DMS153 (cell line): ENCODE measurements at places on chromosomes 16 and 17.

DNA sequence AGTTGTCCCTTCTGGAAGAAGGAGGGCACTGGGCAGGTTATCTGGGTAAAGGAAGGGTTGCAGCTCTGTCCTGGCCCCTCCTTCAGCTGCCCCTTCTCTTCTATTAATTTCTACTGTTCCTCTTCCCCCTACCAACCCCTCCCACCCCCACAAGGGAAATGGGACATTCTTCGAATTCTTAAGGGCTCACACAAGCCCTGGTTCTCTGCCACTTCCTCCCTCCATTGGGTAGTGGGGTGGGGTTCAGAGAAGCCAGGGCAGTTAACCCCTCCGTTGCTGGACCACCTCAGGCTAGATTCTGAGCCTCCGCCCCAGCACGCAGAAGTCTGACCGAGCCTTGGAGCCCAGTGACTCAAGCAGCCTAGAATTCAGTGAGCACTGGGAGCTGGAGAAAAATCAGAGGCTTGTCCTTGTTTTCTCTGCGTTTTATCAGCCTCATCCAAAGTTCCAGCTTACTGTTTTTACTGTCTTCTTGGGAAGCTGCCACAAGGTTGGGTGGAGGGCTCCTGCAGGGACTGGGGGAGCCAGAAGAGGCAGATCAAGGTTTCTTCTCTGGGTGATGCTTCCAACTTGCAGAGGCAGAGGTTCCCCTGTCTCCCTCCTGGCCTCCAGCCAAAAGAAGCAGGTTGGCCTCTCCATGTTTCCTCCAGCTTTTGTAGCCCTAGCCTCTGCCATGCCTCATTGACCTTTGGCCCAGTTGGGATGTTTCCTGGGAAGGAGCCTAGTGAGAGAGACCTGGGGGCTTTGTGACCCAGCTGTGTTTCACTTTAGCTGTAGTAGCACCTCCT is 10.2 kb downstream of the LASP1 start:
- DNase-seq: no peak

GRCh38 chr16:80997139-80997798 is 9.4 kb downstream of the CMC2 start:
- no peak for DNase-seq

GRCh38 chr17:36089888-36090836 is at the start of gene CCL3:
TSS of gene CCL3 (minus strand) at chr17:36090143. CDS start at chr17:36090058, 85 bp downstream.
- DNase-seq: no peak

- DNase-seq: no peak
Measured at GRCh38 chr17:81309859-81310839, 15.0 kb upstream of the SLC38A10 start.

DNA sequence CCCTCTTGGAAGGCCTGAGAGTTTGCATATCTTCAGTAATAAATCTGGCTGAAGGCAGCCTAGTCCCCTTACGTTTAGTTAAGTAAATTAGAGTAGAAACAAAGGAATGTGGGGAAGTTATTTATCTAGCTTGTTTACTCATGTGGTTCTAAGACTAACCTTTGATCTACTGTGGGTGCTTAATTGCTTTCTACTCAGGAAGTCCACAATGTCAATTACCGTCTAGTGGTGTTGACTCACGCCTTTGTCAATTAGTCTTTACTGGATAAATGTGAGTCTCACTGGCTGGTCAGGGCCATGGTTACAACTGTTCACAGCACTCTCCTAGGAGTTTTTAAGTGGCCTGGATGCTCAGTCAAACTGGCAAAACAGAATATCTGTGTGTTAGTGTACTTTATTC is 2338.4 kb downstream of the TP53TG3F start:
- DNase-seq: peak; percentile 24

DNA sequence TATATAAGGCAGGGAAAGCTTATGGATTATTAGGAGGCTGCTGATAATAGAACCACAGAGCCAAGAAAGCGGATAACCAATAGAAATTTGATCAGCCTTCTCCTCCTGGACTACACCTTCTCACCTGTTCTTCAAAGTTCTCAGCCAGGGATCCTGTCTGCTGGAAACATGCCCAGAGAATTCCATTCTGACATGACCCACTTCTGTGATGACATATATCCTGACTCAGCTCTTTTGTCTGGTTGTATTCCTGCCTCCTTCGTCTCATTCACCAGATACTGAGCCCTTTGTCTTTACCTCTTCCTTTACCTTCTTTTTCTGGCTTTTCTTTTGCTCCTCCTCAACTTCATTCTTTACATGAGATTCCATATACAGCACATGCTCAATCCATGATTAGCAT is 576.1 kb downstream of the CDH11 start:
- DNase-seq: no peak

DNA sequence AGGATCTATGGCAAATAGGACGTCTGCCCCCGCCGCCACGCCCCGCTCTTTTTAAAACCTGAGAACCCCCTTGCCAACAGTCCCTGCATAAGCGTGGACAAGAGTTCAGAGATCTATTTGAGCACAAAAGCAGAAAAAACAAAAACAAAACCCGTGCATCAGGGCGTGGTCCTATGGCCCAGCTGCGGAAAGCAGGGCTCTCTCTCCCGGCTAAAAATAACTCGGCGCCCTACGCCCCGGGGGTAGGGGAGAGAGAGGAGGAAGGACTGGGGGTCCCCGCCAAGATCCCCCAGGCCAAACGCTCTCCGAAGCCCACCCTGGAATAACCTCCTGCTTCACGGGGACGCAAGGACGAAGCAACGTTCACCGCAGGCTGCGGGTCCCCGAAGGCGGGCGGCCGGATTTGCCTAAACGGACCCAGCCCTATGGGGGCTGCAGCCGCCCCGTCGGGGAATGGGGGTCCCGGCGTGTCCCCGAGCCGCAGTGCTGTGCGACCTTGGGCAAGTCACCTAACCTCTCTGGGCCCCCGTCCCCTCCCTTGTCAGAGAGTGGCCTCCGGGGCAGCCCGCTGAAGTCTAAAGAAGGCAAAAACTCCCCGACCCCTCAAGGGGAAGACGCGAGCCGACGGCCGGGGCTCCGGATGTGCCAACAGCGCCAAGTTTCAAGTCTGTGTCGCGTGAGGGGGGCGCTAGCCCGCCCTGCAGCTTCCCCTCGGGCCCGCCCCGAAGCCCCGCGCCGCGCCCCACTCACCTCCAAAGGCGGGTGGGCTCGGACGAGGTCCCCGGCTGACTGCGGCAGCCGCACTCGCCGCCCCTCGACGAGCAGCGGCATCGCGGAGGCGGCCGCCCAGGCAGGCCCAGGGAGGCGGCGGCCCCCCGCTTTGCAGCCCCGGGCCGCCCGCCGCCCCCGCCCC is 477 bp downstream of the NTAN1 start:
- peak; percentile 48 for DNase-seq

GRCh38 chr16:75485230-75486013 is 9.8 kb downstream of the CHST6 start:
- no peak for DNase-seq

DNA sequence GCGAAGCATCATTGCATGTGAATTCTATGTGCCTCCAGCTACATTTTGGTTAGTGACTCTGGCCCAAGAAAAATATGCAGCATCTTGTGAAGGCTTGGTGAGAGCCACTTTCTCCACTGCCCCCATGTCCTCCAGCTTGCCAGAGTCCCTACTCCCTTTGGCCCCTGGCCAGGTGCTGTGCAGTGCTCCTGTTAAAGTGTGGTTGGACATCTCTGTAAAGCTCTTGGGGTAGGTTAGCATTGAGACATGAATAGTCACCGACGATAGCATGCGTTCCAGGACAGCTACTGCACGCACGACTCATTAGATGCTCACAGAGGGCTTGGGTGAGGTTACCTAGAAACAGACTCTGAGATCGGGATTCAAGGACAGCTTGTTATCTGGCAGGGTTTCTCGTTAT is 48.6 kb downstream of the FOXL1 start:
- no peak for DNase-seq

DNA sequence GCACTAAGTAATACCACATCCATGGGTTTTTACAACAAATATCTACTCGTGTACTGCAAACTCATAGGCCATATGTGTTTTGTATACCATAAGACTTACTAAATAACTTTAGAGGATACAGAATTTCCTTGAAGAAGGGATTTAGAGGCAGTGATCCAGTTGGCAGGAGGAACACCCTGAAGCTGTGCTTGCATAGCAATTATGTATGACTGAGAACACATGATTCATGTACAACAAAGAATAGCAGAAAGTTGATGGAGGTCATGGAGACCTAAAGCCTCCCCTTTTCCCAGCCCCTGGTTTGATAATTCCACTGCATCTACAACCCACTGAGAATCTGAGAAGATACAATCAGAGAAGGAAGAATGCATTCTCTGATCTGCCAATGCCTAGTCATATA is 83.8 kb upstream of the PMFBP1 start:
- DNase-seq: no peak

GRCh38 chr16:82960918-82961317 is 334.1 kb downstream of the CDH13 start:
- DNase-seq: no peak

GRCh38 chr16:61362585-61362984 is 673.7 kb downstream of the CDH8 start:
- DNase-seq: no peak

- no peak for DNase-seq
Measured at GRCh38 chr17:66942451-66943264, 21.8 kb upstream of the CACNG4 start.

GRCh38 chr17:14604591-14605266 is 303.8 kb downstream of the HS3ST3B1 start:
- no peak for DNase-seq

GRCh38 chr17:42866216-42866615 is 15.2 kb downstream of the AOC3 start:
- DNase-seq: no peak

- DNase-seq: no peak
Measured at GRCh38 chr16:72654535-72654934, 393.4 kb downstream of the ZFHX3 start.

DNA sequence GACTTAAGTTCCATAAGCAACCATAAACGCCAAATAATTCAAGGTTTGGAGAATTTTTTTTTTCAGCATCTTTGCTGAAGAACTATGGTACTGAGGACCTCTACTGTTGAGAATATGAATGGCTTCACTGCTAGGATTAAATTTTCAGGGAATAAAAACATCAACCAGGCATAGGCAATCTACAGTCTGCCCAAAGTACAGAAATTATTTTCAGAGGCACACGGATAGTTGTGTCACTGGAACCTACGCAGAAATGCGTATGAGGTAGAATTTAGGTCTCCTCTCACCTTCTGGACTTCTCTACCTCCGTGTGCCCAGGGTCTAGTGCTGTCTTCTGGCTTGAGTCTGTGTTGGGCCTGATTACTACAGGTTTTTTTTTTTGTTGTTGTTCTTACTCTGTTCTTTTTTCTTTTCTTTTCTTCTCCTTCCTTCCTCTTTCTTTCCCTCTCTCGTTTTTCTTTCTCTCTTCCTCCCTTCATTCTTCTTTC is 39.7 kb downstream of the NACA2 start:
- peak; percentile 7 for DNase-seq

- no peak for DNase-seq
Measured at GRCh38 chr17:55492781-55493341, 18.4 kb downstream of the SMIM36 start.

- no peak for DNase-seq
Measured at GRCh38 chr17:2421315-2422147, 20.7 kb upstream of the MNT start.

GRCh38 chr17:41334385-41335305 is 16.0 kb downstream of the KRT33A start:
- no peak for DNase-seq

- no peak for DNase-seq
Measured at GRCh38 chr17:48308581-48308980, 121.4 kb downstream of the SKAP1 start.

DNA sequence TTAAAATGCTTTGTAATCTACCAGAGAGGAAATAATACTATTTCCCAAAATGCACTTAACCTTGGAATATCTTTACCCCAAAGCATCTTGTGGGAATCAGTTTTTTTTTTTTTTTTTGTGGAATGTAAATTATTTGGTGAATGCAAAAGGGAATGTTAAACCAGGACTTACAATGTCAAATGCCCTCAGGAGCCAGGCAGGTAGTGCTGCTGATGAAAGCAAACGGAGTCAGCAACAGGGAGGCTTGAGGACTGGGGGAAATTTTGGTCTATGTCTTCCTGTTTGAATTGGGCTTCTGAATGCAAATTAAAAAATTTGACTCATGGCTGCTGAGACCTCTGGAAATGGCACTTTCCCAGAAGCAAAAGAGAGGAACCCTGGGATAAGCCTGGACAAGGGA is 96.5 kb upstream of the NLRP1 start:
- DNase-seq: no peak

DNA sequence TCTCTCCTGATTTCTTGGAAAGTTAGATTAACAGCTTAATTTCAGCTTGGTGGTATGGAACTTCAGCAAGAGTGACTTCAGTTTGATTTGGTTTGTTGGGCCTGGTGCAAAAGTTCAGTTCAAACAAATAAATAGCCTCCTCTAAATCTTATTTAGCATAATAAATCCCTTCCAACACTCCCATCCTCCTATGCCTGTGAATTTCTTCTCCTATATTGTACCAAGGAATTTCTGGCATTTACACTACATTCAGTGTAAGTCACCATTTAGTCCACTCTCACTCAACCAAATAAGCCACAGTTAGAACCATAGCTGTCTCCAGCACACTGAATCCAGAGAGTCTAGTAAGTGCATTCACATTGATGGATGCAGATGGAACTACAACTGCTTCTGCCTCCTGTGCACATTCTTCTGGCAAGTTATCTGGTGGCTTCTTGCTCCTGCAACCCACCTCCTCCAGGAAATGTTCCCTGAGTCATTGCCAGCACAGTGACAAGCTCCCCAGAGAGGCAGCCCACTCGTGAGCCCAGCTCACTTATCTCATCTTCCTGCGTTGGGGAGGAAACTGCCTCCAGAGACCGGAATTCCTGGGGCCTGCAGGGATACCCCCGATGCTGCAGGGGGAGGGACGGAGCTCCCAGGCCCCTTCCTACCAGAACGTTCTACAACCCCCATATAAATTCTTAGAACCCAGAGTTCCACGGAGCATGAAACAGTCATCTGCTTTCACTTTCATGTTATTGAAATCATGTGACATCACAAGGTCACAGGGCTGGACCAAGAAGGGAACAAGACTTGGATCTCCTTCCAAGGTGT is 318.3 kb downstream of the PHKB start:
- no peak for DNase-seq

- DNase-seq: no peak
Measured at GRCh38 chr16:27221576-27222248, 18.4 kb downstream of the KDM8 start.
